ENCODE measurements at places on chromosomes 2 and 18.

DNA sequence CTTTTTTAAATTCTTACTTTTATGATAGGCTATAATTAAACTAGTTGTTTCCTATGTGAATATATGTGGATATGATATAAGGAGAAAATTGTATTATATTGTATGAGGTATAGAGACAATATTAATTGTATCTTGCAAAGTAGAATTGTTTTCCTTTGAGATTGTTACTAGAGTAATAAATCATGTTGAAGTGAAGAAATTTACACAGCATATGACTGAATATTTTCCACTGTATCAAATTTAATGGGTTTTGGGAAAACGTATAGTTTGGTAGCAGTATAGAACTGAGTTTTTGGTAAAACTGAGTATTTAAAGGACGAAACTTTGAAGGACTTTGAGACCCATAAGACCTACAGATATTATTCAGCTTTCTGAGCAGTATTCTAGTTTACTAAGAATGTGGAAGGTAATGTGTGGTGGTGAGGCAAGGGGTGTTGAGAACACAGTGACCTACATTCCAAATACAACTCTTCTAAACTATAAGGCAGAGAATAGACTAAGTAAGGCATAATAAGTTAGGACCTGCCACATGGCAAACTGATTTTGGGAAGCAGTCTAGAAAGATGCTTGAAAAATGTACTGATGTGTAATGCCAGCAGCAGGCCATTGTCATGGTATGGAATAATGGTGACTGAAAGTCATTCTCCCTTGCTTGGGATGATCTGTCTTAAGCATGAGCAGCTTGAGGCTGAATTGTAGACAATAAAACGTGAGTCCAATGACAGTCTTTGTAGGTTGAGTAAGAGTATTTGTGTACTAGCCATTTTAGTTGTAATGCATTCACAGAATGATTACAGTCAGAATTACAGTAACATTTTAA is 29.6 kb downstream of the PKP4 start:
- no peak for DNase-seq

GRCh38 chr2:179393481-179393880 is 128.8 kb upstream of the SESTD1 start:
- DNase-seq: no peak

DNA sequence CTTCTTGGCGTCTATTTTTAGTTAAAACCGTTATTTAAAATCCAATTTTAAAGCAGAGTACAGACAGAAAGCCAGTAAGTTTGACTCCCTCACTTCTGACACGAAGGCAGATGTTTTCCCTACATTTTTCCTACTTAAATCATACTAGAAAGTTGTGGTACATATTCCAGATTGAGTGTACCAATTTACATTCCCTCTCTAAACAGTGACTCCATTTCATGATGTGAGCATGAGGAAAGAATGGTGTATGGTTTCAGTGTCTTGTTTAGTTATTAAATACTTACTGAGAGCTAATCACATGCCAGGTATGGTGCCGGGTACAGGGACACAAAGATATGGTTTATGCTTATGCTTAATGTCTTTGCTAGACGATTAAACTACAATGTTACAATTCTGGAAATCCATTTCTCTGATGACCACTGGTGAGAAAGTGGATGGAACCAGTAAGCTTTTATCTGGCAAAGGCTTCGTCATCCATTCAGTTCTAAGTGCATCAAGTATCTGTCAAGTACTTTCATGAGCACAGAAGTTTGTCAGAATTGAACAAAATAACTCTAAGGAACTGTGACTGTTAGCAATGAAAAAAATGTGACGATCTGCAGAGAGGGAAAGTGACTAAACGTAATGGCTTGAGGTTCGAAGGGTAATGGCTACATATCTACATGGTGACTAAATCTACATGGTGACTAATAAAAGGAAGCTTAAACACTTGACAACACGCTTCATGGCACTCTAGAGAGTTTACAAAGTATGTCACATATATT is 25.7 kb downstream of the MAP4K3 start:
- no peak for DNase-seq

DNA sequence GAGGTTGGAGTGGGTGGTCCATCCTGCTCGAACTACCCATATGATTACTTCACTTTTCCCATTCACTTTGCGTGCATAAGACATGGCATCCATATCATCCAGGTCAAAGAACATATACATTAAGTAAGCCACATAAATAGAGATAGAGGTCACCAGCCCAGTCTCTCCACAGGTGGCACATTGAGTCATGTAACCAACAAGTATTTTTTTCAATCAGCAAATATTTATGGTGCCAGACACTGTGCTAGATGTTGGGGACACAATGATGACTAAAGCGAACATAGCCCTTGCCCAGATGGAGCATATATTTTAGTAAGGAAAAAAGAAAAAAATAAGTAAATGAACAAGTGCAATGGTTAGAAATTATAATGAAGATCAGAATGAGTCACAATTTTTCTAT is 83.6 kb upstream of the LCLAT1 start:
- no peak for DNase-seq

GRCh38 chr2:240284503-240285259 is 144.2 kb upstream of the OTOS start:
- DNase-seq: no peak

- DNase-seq: no peak
These were observed 87.3 kb downstream of the CBLN2 start for GRCh38 chr18:72456802-72457201.

DNA sequence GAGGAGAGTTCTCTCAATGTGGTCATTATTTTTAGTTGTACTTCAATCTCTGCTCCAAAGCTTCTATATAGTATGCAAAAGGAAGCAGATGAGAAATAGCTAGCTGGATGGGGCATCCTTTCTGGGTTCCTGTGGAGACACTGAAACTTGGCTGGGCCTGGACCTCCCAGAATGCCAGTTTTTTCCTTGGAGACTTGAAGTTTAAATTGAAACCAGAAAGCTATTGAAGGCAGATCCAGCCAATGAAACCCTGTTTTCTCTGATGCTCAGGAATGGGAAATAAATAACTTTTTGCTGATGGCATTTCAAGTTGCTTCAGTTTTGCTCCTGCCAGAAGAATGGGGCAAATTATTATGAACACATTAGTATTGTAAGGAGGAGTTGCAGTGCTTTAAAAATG is 2.9 kb downstream of the SETBP1 start:
- no peak for DNase-seq

GRCh38 chr2:125455110-125455509 is 1200.8 kb upstream of the GYPC start:
- DNase-seq: no peak

GRCh38 chr18:59466980-59467379 is 107.9 kb upstream of the LMAN1 start:
- DNase-seq: no peak

DNA sequence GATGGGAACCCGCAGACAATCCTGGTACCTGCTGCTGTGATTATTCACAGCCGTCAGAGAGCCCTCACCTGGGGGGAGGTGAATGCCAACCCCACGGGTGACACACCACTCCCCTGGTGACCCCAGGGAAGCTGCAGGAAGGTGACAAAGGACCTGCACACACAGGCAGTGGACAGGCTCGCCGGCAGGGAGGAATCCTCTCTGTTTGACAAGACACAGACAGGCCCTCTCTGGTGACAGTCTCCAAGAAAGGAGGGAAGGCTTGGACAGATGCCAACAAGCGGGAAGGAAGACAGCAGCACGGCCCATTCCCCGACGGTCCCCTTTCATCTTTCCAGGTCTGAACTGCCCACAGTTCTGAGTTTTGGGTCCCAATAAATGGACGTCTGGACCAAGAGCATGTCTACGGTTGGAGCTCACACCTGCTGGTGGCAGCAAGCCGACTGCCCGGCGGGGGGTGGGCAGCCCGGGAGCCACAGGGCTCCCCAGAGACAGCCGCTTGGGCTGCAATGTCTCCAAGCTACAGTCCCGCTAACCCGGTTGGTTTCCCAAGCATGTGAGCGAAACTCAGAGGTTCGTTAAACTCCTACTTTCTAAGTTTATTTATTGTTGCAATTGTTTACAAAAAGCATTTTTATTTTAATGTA is 31.8 kb downstream of the HDAC4 start:
- no peak for DNase-seq

DNA sequence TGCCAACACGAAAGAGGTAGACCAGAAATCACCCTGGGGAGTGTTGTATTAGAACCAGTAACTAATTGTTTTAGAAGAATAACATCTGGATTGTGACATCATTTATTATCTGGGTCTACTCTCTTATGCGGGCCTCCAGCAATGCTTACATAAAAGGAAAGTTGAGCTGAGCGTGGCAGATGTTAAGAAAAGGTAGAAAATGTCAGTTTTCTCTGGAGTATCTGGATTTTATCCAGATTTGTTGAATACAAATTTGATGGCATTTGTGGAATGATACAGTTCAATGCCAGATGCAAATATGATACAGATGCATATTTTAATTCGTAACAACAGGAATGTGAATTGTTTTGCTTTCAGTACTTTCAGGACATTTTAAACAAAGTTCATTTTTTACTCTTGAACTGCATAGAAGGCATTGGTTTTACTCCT is 90.3 kb downstream of the PRPF40A start:
- DNase-seq: no peak

GRCh38 chr2:9158786-9159779 is 47.5 kb upstream of the ASAP2 start:
- no peak for DNase-seq

GRCh38 chr2:222193328-222193983 is 105.3 kb downstream of the PAX3 start:
- DNase-seq: no peak

- no peak for DNase-seq
These were observed 86.8 kb downstream of the ADCYAP1 start for GRCh38 chr18:991441-991840.

Data from iPS-NIHi11 (cell line).